ENCODE measurements at places on chromosomes 11 and 22.

DNA sequence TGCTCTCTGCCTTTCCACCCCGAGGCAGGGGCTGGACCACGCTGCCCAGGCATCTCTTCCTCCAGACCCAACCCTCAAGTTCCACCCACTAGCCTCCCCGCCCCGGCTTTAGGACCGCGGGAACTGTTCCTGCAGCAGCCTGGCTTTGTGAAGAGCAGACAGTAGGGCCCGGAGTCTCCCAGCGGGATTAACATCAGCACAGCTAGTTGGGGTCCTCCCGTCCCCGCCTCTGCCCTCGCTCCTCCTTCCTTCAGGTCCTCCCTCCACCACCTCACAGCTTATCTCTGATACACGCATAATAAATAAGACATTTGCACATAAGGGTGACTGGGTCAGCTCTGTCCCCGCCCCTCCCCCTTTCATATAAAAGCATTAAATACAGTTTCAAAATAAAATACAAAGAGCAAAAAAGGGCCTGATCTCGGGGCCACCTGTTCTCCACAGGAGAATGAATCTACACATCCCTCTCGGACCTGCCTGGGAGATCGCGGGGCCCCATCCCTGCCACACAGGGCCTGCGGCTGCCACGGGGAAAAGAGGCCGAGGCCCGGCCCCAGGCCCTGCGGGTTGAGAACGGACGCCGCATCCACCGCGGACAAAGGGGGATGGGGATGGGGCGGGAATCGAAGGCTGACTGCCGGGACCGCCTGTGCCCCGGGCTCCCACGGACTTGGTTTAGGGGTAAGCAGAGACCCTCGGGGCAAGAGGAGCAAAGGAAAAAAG, 6.5 kb downstream of the ZFTA start:
- DNase-seq = no peak

- no peak for DNase-seq
These were observed 164.6 kb downstream of the MN1 start for GRCh38 chr22:27636716-27637508.

DNA sequence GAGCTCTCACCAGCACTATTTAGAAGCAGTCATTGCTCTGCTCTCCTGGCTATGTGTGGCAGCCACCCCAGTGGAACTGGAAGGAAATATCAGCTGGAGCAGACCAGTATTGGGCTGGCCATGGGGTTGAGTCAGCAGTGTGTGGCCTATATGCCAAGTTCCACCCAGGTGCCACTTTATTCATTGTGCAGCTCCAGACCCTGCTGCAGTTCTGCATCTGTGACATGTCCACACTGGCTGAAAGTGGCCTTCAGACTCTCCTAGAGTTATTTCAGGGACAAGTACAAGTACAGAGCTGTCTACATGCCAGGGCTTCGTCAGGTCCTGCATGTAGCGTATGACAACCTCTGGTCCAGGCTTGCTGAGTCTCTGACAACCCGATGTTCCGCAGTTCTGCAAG, 55.2 kb downstream of the CABIN1 start:
- no peak for DNase-seq

DNA sequence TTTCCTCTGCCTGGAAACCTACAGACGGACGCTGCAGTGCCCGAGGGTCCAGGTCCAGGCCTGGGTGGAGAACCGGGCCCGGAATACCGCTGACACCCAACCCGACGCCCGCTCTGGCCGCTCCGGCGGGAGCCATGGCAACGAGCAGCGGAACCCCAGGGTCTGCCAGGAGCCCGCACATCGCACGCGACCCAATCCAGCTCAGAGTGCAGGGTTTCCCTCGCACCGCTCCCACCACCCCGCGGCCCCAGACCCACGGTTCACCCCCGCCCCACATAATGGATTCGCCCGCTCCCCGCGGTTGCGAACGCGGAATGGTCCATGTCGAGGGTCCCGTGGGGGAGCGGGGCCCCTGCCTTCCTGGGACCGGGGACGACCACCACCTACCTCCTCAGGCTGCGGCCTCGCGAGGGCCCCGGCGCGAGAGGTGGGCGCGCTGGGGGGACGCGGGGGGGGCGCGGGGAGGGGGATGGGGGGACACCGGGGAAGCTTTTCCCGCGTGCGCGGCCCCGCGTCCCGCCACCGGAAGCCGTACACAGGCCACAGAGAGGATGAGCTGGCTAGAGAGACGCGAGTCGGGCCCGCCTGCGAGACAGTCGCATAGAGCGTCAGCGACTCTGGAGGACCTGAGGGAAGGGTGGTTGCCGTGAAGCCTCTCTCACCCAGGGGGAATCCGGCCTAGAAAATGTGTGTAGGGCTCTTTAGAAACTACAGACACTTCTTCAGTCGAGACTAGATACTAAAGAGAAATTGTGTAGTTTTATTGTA, at the start of gene SSRP1:
Gene SSRP1 (minus strand): TSS at position 550 of the 768 bp plus-strand sequence. CDS start 771 bp downstream, outside the sequence.
- no peak for DNase-seq

DNA sequence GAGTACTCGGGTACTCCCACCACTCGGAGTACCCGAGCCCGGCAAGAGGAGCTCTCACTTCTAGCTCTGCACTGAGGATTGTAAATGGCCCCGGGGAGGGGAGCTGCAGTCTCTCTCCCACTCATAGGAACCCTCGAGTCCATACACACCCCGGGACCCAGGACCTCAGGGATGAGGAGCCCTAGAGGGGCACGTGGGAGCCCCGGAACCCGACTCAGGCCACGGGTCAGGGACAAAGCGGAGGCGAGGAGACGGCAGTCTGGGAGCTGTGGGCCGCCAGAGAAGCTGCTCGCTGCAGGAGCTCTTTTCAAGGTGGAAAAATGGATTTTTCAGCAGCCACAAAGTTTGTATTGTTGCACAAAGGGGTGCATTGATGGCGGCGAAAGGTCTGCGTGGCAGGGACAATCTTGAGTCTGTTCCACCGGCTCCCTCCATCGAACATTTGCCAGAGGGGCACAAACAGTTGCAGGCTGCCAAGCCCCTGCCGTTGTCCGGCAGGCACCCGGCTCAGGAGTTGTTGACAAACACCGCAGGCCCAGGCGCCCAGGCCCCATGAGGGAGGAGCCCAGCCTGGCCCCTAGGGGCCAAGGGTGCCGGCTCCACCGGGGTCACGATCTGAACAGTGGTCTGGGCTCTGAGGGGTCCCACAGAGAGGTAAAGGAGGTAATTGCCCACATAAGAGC, 5.7 kb upstream of the FLI1 start:
- no peak for DNase-seq

Data from SHP77 treated with DMSO at 0.1 percent for 48 hours (cell line).